ENCODE measurements at places on chromosomes 7 and 10.

DNA sequence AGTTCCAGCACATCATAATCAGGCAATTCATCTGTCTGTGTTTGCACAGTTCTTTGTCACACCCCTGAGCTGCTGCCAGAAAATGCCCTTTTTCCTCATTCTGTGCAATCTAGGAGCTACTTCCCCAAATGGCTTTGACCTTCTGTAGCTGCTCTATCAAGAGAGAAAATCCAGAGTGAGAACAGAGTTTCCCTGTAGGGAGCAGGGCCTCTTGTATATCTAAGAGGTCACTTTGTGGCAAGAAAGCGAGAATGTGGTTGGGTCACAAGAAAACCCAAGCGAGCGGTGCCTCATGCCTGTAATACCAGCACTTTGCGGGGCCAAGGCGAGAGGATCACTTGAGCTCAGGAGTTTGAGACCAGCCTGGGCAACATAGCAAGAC, 24.3 kb downstream of the SLC29A3 start:
- no peak for DNase-seq

DNA sequence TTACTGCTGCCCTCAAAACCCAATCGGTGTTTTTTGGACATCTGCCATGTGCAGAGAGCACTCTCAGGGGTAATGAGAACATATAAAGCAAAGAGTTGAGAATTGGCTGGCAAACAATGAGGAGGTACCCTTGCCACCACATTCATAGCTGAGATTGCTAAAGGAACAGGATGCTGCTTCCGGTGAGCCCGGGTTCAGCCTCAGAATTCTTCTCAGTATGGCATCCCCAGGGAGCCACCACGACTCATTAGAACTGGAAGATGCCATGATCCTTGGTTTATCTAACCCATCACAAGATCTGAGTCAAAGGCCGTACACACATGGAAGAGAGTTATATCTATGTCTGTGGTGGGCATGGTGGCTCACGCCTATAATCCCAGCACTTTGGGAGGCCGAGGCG, 174.4 kb downstream of the ARID5B start:
- DNase-seq: no peak

- no peak for DNase-seq
Observed at GRCh38 chr7:41835976-41836530, 133.2 kb upstream of the INHBA start.

- DNase-seq: no peak
Observed at GRCh38 chr7:47551668-47552440, 30.1 kb downstream of the TNS3 start.

- no peak for DNase-seq
Observed at GRCh38 chr7:105920766-105921165, 42.3 kb upstream of the CDHR3 start.

GRCh38 chr10:69269761-69270160, 8.5 kb upstream of the HK1 start:
- DNase-seq: no peak

- DNase-seq: no peak
Observed at GRCh38 chr10:121669028-121669374, 70.8 kb upstream of the FGFR2 start.

- no peak for DNase-seq
Observed at GRCh38 chr10:31644931-31645633, 283.5 kb downstream of the ARHGAP12 start.

DNA sequence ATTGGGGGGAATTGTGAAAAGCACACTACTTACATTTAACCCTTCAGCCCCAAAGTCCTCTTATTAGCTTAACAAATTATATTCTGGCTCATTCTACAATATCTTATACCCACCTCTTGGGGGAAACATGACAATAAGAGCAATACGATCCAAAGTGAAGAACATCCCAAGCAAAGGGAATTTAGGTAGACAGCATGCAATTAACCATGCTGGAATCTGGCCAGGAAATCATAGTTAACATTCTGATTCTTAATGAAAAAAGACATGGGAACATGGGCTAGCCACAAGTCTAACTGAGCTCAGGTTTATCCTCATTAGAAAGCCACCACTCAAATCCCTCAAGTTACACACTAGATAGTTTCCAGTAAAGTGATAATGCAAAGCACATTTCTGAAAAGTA, 241.9 kb upstream of the SLC26A5 start:
- DNase-seq: no peak

DNA sequence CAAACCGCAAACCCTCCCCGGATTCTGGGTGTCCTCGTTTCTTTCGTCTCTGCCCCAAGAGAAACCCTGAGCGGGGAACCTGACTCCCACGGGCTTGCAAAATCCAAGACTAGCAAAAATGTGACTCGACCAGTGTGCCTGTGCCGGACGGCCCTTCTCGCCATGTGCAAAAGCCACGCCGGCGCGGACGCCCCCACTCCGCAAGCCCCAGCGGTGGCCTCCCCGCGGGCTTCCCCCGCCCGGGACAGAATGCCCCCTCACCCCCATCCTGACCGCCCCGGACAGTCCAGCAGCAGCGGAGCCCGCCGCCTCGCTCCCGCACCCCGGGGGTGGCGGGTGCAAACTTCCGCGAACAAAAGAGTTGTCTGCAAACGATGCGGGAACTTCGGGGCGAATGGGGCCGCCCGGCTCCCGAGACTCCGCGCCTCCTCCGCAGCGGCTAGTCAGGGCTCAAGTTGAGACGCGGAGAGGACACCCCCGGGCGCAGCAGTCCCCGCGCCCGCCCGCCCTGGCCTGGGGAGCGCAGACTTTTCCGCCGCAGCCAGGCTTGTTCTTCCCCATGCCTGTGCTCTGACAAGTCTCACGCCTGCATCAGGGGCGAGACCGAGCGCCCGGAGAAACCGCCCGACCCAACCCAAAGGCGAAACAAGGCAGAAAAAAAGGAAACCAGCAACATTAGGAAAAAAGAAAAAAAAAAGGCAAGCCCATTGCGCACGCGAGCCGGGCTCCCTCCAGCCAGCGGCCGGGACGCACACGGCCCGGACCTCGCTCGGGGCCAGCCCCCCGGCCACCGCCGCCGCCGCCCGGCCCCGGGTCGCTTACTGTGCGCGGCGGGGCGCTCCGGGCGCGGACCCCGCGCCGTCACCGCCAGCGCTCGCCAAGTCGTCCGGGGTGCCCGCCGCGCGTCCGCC, 732 bp downstream of the FAM53B start:
- DNase-seq: no peak

- DNase-seq: no peak
Observed at GRCh38 chr7:124162667-124163066, 129.8 kb upstream of the TMEM229A start.

GRCh38 chr7:155512246-155512887, 34.0 kb downstream of the CNPY1 start:
- DNase-seq: no peak

DNA sequence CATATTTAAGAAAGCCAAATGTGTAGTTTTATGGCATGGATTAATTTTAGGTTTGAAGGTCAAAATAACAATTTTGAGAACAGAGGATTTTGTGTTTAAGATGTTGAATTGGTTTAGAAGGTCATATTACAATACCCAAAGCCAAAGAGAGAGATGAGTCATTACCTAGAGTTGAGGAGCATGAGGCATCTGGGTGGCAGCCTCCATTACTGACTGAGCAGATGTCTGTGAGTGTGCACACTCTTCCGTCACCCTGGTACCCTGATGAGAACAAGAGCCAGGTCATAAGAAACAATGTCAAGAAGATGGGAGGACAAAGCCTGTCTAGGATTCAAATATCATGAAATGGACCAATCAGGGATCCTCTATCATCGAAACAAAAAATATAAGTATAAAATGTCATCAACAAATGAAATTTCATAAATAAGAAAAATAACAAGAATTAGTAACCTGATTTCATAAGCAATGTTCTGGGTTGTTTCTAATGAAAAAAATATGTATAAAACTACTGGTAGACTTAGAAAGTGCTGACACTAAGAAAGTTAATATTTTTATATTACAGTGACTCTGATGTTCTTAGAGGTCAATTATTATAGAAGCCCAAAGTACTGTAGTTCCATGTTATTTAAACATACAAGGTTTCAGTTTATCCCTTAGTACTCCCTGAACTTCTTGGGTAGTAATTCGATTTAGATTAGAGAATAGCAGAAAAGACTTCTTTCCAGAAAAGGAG, 20.0 kb downstream of the CUBN start:
- DNase-seq: no peak

GRCh38 chr7:107463139-107464078, 6.4 kb upstream of the GPR22 start:
- DNase-seq: peak; percentile 25

DNA sequence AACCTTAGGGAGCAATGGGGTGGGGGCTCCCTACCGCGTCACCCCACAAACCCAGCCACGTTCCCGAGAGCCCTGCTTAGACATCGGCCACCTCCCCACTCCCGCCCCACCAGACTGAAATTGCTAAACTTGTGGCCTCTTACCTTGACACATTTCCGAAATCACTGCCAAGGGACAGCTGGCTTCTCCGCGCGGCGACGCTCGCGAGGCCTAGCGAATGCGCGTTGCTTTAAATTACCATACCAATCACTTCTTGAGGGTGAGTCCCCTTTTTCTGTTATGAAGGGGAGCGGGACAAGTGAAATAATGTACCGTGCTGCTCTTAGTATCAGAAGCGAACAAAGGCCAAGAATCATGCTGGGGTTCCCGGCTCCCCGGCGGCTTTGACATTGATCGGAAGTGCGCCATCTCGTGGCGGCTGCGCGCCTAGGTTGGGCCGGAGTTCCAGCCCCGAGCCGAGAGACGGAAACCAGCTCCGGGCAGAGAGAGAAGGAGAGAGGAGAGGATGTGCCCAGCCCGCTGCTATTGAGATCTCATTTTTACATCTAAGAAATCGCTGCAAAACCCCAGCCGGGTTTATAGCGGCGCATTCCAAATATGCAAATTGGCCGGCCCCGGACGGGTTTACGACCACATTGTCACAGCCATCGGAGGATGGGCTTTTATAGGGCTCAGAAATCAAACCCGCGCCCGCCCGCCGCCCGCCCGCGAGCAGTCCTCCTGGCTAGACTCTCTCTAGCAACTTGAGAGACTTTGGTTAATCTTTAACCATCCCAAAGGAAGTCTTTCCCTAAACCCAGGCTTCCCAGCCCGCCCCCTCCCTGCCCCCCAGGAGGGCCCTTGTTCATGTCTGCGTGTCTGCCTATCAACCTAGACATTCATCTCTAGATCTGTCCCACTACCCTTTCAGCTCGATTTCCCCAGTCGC, 5.3 kb downstream of the HOXA11 start:
- DNase-seq: no peak

DNA sequence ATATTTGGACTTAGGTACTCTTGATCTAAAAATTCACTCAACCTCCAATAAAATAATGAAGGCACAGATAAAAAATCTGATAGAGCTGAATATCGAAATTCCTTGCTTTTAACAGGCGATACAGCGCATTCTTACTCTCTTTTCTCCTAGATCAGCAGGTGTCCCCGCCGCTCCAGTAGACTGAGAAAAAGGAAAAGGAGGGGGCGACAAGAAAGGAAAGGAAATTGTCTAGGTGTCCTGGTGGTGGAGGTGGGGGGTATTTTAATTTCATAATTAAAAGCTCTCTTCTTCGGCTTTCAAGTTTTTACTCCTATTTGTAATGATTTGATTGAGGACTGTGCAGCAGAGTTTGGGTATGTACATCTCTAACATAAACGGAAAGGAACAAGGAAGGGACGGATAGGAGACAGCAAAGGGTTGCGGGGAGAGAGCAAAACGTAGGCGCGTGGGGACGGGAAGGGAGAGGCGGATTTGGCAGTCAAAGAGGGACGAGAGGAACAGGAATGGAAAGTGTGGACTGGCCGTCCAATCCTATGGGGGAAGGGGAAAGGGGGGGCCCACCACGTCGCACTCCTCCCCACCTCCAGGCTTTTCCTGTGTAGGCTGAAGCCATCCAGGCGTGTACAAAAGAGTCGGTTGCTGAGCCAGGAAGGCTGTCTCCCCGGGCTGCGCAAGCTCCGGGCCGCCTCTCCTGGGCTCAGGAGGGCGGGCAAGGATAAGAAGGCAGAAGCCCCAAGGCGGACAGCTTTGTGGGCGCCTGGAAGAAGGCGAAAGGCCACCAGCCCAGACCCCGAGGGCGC, 875 bp upstream of the HECTD2 start:
- DNase-seq: no peak

GRCh38 chr7:66092654-66093053, 17.0 kb downstream of the ASL start:
- DNase-seq: no peak

DNA sequence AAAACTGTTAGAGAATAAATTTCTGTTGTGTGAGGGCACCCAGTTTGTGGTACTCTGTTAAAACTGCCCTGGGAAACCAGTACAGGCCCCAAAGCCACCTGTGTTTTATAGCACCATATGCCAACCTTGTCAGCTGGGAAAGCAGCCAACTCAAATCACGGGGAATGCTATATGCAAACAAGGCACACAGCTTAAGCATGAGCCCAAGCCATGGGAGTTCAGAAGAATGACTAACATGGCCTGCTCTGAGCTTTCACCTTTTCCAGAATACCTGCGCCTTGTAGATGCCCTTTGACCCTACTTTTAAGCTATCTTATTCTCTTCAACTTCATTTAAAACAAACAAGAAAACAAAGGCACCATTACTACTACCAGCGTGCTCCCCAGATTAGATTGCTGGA, 5.5 kb upstream of the SLC25A13 start:
- DNase-seq: no peak

GRCh38 chr7:141073173-141073640, 657 bp upstream of the TMEM178B start:
- DNase-seq: no peak

DNA sequence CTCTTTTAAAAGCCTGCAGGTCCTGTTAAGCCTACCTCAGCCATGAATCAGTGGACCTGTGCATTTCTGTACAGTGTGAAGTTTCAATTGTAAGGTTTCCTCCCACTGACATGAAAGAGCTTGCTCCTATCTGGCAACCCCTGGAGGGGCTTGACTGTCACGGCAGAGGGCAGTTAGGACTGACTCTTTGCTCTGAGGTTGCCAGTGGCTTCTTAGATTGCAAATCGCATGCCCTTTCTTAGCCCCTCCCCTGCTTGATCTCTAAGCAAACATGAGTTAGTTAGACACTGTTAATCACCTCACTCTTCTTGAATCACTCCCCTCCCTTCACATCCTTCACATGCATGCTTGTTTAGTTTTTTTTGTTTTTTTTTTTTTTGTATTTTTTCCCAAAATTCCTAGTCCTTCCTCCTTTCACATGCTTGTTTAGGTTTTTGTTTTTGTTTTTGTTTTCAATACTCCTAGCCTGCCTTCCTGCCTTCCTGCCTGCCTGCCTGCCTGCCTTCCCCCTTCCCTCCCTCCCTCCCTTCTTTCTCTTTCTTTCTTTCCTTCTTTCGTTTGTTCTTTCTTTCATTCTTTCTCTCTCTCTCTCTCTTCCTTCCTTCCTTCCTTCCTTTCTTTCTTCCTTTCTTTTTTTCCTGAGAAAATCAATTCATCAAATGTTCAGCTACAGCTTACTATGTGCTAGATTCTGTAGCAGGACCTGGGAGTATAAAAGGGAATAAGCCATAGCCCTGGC, 6.0 kb upstream of the HIPK2 start:
- DNase-seq: no peak

GRCh38 chr10:92122941-92123450, 167.9 kb downstream of the CPEB3 start:
- no peak for DNase-seq

DNA sequence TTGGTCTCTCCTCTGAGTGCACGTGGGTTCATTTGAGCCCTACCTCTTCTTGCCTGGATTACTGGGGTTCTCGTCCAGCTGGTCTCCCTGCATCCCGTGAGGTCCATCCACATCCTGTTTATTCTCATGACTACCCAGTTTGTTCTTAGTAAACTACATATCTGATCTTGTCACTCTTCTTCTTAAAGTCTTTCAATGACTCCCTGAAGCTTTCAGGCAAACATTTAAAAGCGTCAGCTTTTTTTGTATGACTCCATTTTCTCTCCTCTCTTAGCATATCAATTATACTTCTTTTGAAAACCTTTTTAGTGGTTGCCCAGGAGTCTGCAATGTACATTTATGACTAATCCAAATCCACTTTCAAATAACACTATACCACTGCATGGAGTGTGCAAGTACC, 7.5 kb downstream of the SFXN2 start:
- DNase-seq: no peak

Data from iPS DF 6.9 (cell line).